ENCODE measurements at places on chromosomes 3 and 15.

- DNase-seq = no peak
These were observed 11.7 kb downstream of the DLG1 start for GRCh38 chr3:197286678-197287077.

DNA sequence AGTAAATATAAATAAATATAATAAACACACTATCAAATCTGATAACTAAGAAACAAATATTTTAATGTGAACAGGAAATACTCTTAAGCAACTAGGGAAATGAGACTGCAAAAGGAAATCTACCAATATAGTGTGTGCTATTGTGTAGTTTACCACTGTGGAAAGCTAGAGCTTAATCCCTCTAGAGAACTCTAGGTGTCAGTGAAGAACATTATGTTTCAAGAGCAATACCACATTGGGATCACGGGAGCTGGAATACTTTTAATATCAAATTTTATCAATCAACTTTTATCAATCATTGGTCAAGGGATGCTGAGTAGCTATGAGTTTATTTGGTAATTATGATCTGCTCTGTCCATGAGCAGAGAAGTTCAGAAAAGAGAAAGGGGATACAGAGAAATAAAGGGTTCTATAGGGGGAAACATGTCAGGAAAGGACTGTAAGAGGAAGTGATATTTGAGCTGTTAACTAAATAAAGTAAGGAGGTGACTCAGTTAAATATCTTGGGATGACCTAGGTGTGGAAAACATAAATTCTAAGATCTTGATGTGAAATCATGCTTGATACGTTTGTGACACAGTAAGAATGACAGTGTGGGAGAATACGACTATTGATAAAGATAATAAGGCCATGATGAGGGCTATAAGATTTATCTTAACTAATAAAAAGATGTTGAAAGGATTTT is 762.2 kb upstream of the ALCAM start:
- no peak for DNase-seq

DNA sequence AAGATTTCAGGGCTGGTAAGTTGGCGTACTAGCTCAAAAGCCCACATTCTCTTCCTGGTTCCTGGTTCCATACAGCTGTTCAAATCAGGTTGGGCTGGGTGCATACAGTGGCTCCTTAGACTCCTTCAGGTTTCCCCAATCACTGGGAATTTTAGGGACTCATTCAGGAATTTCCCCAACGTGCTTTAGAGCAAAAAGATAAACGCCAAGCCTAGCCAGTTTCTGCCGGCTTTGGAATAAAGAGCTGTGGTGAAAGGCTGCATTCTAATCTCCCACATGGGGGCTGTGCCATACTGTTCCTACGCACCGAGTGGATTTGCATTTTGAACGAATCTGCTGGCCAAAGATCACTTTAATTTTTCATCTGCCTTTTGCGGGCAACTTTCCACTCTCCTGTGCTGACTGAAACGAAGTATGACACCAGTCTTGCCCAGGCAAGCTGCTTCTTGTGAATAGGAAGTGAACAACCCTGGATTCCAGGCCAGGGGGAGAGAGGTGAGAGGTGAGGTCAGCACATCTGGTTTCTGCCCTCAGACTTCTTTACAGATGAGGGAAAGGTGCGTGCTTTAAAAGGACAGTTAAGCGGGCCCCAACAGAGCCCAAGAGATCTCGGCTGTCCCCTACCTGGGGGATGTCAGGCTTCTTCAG is 184.2 kb upstream of the PDZRN3 start:
- DNase-seq = no peak

- peak; percentile 46 for DNase-seq
These were observed 121.1 kb downstream of the TPRG1 start for GRCh38 chr3:189292667-189293484.

DNA sequence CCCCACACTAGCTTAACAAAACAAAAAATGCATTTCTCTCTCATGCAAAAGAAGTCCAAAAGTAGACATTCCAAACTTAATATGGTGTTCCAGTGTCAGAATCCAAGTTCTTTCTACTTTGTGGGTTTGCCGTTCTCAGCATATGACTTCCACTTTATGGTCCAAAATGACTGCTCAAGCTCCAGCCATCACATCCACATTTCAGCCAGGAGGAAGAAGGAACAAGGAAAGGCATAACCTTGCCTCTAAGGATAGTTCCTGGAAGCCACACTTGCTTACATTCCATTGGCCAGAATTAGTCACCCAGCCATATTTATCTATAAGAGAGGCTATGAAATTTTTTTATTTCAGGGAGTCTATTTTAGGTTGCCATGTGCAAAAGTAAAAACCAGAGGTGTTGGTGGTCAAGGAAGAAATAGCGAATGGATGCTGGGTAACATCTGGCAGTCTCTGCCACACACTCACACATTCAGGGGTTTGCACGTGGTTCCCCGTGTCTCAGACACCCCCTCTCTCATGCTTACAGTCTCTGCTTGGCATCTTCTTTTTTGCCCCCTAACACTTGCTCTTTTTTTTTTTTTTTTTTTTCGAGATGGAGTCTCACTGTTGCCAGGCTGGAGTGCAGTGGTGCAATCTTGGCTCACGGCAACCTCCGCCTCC is 69.3 kb downstream of the RPL39L start:
- DNase-seq = no peak

GRCh38 chr15:45253330-45253729 is 1.3 kb downstream of the SLC28A2 start:
- no peak for DNase-seq

DNA sequence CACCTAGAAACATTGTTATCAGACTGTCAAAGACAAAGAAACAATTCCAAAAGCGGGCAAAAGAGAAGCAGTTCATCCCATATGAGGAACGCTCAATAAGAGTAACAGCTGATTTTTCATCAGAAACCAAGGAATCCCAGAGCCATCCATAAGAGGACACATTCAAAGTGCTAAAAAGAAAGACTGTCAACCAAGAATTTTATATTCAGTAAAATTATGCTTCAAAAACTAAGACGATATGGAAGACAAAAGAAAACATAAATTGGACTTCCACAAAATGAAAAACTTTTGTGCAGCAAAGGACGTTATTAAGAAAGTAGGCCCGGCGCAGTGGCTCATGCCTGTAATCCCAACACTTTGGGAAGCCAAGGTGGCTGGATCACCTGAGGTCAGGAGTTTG is 4.0 kb downstream of the LEO1 start:
- no peak for DNase-seq

DNA sequence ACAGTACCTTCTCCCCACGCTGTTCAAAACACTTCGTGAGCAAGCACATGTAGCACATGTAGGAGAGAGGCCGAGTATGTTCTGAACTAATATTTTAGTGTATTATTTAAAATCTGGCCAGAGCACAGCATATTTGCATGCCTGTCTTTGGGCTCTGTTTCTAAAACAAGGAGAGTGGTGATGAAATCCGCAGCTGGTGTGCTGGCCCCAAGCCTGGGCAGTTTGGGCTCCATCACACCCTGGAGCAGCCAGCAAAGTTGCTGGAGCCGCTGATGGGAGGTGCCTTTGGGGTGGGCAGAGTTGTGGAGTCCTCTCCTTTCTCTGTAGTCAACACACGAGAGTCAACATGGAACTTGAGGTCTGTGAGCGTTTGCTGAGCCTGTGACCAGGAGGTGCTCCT is 116.6 kb downstream of the SLCO3A1 start:
- DNase-seq = no peak

GRCh38 chr3:36954452-36955134 is 9.7 kb upstream of the TRANK1 start:
- no peak for DNase-seq

DNA sequence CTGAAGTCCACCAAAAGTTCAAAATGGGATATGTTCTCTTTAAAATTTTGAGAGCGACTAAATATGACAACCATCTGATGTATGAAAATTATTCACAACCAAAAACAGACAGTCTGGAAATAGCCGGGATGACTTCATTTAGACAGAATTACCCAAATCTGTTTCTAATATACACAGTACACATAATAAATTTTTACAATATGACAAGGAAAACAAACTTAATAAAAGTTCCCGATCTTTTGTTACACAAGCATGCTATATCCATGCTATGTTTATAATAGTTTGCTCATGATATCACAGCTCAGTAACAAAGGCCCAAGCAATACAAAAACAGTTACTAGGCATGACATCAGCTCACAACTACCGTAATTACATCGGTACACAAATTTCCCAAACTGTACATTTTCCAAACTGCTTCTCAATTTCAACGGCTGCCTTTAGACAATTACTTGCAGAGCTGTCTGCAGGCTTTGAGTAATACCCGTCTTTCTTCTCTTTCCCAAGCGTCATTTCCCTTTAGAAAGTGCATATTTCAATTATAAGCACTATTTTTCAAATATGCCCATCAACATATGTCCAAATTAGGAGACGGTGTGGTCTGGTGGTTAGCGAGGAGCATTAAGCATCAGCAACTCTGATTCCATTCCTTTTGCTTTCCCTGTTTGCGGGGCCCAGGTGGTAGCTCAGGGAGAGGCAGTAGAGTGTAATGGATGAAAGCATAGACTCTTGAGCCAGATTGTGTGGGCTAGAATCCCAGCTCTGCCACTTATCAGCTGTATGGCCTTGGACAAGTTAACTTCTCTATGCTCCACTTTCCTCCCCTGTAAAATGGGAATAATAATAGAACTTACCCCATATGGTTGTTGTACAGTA is 481.2 kb downstream of the FOXP1 start:
- DNase-seq = no peak

DNA sequence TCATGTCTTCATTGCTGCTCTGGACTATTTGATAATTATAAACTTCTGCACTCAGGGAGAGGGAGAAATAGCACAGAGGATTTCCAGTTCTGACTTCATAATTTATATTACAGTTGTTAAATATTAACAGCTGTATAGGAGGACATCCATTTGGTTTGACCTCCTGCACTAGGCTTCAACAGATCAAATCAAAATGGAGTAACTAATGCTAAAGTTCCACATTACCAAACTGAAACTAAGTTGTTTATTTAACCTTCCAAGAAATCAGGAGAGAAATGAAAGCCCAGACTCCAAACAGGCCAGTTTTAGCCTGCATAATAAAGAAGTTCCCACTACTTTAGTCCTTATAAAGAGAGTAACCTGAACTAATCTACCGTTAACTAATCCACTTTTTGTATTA is 4.6 kb downstream of the PLSCR2 start:
- no peak for DNase-seq

- DNase-seq = no peak
These were observed 29.6 kb upstream of the SECISBP2L start for GRCh38 chr15:49075881-49076280.

DNA sequence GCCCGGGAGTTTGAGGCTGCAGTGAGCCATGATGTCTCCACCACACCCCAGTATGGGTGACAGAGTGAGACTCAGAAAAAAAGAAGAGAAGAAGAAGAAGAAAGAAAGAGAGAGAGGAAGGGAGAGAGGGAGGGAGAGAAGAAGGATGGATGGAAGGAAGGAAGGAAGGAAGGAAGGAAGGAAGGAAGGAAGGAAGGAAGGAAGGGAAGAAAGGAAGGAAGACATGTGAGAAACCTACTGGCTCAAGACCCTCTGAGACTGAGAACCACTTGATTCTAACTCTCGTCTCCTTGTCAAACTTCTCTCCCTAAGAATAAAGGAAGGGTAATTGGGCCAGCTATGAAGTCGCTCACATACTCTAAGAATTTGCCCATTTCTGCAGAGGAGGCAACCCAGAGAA is 148.1 kb upstream of the UBE2E1 start:
- DNase-seq = no peak

DNA sequence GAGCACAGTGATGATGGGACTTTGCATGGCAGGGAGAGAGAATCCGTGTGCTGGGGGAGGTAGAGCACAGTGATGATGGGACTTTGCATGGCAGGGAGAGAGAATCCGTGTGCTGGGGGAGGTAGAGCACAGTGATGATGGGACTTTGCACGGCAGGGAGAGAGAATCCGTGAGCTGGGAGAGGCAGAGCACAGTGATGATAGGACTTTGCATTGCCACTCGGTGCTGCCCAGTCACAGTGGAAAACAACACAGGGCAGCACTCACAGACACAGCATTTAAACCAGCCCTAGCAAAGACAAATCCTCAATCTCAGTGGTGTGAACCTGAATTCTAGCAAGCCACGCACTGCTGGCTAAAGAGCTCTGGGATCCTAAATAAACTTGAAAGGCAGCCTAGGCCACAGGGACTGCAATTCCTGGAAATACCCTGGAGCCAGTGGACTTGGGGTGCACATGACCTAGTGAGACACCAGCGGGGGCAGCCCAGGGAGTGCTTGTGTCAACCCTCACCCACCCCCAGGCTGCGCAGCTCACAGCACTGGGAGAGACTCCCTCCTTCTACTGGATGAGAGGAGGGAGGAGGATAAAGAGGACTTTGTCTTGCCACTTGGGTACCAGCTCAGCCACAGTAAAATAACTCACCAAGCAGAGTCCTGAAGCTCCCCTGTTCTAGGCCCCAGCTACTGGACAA is 23.4 kb upstream of the TNK2 start:
- DNase-seq = no peak

DNA sequence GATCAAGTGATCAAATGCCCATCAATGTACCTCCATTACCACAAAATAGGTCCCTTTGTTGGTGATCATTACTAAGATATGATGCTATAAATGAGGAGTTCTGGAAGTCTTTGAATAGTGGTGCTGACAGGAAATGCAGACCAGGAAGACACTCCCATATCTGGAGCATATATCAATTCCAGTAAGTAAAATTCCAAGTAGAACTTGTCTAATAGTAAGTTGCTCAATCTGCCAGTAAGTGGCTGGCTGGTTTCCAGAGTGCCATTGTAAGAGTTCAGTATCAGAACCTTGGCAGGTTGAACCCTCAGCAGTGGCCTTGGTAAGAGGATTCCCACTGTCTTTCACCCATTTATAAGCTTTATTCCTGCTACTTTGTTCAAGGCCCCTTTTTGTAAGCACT is 379.9 kb upstream of the RBMS3 start:
- DNase-seq = no peak

DNA sequence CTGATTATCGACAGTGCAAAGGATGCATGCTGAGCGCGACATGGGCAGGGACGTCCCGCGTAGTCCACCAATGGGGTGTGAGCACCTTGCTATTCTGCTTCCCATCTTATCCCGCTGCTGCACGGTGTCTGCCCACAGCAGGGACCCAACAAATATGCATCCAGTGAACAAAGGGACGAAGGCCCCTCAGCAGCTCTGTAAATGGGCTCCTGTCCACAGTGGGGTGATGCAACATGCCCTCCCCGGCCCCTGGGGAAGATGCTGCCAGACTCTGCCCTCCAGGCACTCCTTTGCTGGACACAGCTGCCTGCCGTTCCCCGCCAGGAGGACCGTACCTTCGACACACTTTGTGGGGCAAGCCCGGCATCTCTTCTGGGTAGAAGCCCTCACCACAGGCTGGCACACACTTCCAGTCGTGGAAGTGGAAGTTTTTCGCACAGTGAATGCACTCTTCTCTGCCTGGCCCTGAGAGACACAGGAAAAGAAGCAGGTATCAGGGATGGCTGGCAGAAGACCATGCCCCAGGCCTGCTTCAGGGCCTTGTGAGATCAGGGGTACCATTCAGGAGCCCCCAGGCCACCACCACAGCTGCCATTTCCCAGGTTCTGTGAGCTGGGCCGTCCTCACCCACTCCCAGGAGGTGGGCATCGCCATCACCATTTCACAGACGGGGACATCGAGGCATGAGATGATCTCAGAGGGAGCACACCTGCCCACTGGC is 18.2 kb upstream of the SNRPA1 start:
- DNase-seq = no peak

Data from ecto neural progenitor cell (in vitro differentiated cells).